ENCODE measurements at places on chromosomes 3 and 15.

DNA sequence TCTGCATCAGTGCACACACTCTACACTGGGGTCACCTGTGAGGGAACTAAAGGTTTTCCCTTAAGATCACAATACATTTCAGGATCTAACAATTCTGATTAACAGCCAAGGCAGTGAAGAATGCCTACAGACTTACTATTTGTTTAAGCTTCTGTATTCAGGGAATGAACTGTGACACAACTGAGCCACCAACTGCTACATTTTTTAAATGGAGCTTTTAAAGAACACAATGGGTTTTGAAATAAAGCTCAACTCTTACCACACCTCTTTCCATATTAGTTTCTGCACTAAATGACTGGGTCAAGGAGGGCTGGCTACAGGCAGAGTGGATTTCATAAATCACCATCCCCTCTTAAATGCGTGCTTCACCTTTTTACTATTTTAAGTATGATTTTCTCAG lies 100.2 kb downstream of the TMCC1 start:
- DNase-seq, result no peak

- DNase-seq, result no peak
Observed at GRCh38 chr15:78006567-78007205, 70.8 kb downstream of the TBC1D2B start.

DNA sequence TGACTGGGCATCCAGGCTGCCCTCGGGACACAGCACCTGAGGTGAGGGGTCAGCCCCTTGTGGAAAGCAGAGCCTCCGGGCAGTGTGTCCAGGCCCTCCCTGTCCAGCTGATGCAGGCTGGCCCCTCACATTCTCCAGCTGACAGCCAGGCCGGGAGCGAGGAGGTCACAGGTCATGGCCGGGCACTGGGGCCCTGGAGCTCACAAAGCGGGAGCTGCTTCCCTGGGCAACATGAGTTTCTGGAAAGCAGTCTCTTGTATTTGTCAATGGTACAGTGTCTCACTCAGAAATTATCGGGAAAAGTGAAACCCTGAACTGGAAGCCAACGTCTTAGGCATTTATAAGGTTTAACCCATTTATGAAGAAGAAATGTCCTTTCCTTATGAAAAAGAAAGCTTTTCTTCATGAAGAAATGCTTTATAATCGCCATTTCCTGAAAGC lies 118.5 kb downstream of the OPA1 start:
- DNase-seq, result no peak

DNA sequence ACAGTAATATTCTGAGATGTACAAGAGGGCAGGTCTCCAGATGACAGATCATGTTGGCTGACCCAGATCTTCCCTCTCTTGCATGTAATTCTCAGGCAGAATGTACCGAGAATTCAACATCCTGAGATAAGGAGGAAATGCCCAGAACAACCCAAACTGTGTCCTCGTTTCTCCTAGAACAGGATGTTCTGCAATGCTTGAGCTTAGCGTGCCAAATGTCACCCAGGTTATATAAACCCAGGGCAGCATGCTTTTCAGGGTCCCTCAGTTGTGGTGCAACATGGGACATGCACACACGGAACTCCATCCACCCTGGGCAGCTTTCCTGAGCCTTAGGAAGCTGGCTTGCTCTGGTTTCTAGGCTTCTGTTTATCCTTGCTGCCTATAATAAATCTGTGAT lies 102.1 kb upstream of the CMC1 start:
- DNase-seq, result no peak

GRCh38 chr3:45153658-45154437 lies 7.7 kb upstream of the CDCP1 start:
- DNase-seq, result no peak

DNA sequence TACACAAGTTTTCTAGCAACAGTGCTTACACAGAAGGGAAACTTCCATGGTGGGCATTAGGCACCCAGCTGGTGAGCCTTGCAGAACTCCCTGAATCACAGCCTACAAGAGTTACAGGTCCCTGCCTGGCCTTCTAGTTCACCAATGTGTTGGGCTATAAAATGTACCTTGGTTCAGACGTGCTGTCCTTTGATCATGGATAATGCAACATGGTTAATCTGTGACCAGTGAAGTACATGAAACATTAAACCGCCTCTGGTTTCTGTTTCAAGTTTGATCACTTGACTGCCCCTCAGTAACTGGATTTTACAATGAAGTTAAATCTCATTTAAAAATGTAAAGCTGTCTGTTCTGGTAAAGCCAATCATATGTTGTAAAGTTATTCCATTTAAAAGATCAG lies 51.8 kb downstream of the FMN1 start:
- no peak for DNase-seq

DNA sequence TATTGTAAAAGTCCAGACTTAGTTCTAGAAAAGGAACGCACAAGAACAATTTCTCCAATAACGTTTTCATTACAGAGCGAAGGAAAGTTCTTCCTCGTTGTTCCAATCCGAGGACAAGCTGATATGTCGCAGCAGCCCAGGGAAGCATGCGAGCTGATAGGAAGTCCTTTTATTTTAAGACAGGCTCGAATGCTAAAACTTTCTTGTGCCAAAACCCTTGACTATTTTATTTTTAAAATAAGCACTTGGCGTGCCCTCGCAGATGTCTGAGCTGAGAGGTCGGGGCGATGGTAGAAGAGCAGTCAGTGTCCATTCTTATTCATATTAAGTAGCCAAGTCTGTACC lies 433 bp upstream of the MITF start:
- DNase-seq, result no peak

DNA sequence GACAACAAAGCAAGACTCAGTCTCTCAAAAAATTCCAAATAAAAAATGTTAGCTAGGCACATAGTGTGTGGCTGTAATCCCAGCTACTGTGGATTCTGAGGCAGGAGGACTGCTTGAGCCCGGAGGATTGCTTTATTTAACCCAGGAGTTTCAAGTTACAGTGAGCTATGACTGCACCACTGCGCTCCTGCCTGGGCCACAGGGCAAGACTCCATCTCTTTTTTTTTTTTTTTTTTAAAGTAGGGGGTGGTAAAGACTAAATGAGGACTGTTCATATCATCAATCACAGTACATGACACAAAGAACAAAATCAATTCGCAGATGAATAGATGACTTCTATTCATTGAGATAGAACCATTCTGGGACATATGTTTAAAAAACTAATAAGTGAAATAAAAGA lies 48.1 kb downstream of the ACAP2 start:
- no peak for DNase-seq
